ENCODE measurements at places on chromosomes 3 and 15.

DNA sequence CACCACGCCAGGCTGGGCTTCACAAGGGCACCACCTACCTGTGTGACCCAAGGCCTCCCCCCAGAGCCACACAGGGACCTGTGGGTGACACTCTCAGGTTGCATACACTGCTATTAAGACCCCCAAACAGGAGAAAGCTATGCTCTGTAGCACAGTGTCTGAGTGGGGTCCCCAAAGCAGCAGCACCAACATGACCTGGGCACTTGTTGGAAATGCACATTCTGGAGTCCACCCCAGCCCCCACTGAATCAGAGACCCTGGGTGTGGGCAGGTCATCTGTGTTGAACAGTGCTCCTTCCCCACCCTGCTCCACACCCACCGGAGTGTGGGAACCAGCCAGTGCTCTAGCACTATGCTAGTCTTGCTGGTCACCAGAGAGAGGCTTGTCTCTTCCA, 76.1 kb downstream of the ADAMTS17 start:
- DNase-seq = no peak

GRCh38 chr3:166270429-166270828, 433.2 kb upstream of the BCHE start:
- DNase-seq = no peak

GRCh38 chr3:32354362-32354778, 37.3 kb upstream of the CMTM7 start:
- DNase-seq = no peak

GRCh38 chr15:90106522-90107117, 4.4 kb upstream of the IDH2 start:
- no peak for DNase-seq

GRCh38 chr3:50160561-50160983, 5.4 kb downstream of the SEMA3F start:
- no peak for DNase-seq

DNA sequence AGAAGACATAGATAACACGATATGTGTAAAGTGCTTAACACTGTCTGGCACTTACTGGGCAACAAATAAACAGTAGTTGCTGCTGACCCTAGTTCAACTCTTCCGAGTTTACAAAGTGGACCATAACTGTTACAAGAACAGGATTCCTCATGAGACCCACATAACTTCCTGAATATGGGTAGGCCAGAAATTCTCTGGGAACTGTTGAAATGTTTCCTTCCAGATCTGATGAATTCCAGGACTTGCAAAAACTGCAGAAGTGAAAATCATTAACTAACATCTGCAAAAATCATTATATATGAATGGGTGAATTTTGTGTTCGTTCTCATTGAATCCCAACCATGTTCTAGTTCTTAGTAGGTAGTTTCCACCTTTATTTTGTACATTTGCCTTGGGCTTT, 181.7 kb upstream of the MME start:
- no peak for DNase-seq

DNA sequence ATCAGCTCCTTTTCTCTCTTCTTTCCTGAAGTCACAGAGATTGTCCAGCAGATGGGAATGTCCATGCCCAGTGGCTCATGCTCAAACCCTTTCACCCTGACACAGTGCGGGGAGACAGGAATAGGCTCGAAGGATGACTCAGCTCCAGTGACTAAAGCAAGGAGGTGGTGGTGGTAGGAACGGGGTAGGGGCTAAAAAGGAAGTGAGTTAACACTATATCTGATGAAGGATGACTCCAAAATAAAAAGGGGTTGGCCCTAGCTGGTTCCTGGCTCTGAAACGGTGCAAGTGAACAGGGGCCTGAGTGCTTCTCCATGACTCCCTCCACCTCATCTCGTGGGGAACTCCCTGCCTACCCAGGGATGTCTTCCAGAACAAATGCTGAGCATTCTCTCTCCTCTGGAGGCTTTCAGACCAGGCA, 167.4 kb upstream of the LPP start:
- peak; percentile 12 for DNase-seq

GRCh38 chr3:146646261-146646660, 41.1 kb upstream of the PLSCR5 start:
- no peak for DNase-seq

DNA sequence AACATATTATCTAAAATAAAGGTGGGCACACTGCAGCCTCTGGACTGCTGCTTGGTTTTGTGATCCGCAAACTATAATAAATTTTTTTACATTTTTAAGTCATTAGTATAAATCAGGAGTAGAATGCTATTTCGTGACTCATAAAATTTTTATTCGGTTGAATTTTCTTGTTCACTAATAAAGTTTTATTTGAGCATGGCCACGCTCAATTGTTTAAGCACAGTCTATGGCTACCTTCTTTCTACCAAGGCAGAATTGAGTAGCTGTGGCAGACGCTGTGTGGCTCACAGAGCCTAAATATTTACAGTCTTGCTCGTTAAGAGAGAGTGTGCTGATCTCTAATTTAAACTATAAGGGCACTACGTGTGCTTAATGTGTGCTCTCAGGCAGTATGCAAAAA, 28.9 kb downstream of the ROBO2 start:
- DNase-seq = no peak

DNA sequence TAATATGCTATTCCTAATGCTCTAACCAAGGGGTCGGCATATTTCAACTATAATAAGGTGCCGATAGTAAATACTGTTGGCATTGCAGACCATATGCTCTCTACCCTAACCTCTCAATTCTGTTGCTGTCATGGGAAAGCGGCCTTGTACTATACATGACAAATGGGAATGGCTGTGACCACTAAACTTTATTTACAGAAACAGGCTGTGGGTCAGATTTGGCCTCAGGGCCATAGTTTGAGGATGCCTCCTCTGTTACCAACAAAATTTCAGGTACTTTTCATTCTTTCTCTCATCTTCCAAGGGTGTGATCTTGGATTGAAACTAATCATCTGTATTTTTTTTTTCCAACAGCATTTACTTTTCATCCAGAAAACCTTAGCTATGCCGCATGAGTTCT, 242.0 kb downstream of the MAGI1 start:
- no peak for DNase-seq

DNA sequence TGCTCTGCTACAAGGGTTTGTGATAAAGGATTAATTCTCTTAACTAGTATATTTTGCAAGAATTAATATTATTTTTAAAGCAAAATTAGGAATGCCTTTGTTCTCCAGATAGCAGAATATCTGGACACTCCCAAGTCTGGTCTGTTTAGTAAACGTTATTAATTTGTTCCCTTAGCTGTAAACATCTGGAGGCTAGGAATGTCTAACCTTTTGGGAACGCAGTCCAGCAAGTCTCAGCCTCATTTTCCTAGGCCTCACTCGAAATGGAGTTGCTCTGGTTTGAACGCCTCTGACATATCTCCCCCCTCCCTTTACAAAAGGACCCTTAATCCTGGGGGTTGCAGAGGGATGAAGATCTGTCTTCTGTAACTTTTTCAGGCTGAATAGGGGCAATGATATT, 59.3 kb upstream of the WNT7A start:
- DNase-seq = no peak

GRCh38 chr15:43390723-43391122, 19.8 kb downstream of the TUBGCP4 start:
- DNase-seq = no peak

GRCh38 chr15:72790302-72790910, 6.8 kb upstream of the ADPGK start:
- DNase-seq = no peak

DNA sequence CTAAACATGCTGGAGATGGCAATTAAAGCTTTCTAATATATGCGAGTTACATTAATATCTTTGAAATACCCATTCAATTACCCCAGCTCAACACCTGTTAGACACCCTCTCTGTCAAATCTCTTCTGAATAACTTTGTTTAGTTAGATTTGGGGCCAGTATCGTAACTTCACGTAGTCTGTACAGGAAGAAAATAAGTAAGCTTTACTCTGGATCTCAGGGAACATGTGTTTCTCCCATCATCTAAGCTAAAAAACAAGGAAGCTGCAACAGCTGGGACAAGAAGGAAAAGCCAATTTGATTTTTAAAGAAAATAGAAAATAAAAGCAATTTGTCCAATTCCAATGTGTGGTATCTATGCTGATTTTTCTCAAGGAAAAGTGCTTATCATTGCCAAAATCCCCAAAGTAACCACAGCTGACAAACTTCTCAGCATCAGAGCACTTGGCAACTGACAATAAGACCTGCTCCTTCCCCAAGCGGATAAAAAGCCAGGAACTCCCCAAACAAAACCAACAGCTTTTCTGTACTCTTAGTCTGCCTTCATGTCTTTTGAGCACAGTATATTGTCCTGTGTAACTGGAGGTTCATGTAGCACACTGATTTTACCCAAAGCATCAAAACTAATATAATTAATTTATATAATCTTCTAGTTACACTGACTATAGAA, 279.1 kb downstream of the ZBTB20 start:
- no peak for DNase-seq

GRCh38 chr3:57740027-57740426, 16.1 kb upstream of the SLMAP start:
- no peak for DNase-seq

GRCh38 chr15:60301024-60301423, 96.8 kb downstream of the ANXA2 start:
- no peak for DNase-seq

- DNase-seq = no peak
Measured at GRCh38 chr3:20186600-20187004, 596 bp upstream of the SGO1 start.

DNA sequence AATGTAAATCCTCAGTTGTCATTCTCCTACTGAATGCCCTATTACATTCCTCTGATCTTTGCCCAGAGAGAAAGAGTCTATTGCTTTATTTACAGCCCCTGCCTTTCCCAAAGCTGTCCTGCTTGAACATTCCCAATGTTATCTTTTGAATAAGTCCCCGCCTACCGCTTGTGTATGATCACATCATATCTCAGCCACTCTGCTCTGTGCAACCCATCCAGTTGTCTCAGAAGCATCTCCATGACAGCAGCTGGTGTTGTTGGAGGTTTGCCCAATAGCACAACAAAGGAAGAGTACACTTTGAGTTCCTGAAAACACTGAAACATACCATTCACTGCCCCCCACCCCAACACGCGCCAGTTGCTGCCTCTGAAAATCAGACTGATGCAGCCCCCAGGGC, 22.0 kb upstream of the FAM3D start:
- no peak for DNase-seq

DNA sequence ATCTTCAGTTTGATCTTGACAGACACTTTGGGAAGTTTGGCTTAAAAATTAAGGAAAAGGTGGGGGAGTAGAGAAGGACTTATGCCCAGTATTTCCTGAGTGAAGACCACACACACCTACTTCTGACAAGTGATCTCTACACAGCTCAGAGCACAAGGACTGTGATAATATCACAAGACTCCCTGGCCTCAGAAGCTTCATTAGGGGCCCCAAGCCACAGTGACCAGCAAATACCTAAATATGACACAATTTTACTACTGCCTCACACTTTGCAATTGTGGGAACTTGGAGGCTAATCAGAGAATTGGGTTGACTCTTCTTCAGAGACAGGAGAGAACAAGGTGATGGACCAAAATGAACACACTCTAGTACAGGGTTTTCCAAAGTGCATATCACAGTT, 2.6 kb downstream of the ILDR1 start:
- DNase-seq = no peak

GRCh38 chr3:115947325-115947724, 324.0 kb downstream of the GAP43 start:
- DNase-seq = no peak

DNA sequence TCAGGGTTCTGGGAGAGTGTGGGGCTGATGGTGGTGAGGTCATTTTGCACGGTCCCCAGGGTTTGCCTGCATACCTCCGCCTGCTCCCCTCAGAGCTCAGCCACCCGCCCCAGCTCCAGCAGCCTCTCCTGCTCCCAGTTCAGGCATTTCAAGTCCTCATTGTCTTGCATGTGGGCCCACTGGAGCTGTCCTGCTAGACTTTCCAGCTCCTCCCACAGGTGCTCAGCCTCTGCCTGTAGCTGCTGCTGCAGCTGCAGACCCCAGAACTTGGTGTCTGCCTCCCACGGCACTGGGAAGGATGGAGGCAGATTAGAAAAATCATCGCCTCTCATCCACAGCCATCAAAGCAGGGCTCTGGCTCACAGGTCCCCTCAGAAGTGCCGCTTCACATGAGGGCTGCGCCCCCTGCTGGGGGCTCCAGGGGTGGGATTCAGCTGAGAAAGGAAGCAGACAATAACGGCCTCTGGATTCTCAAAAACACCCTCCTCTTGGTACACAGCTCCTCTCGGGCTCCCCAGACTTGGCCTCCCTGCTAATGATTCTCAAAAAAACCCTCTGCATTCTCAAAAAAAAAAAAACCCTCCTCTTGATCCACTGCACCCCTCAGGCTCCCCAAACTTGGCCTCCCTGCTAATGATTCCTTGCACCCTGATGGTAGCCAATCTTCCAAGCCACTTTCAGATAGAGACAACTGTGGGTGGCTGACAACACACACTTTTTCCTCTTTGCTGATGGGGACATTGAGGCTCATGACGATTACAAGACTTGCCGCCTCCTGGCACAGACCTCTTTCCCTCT, 89.3 kb upstream of the C2CD4B start:
- DNase-seq = peak; percentile 19

- DNase-seq = no peak
Measured at GRCh38 chr3:64915778-64916177, 228.0 kb upstream of the ADAMTS9 start.

DNA sequence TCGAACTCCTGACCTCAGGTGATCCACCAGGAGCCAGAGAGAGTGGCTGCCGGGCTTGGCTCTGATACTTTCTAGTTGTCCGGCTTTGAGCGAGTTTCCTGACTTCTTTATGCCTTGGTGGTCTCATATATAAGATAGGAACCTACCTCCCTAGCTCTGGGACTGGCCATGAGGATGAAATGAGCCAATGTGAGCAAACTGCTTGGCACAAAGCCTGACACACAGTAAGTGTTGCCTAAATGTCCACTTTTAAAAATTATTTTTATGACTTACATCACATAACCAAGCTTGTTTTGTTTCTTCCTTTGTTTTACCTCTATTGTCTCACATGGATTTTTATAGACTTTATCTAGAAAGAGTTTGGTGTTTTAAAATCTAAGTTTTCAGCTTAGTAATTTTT, 42.1 kb upstream of the CCDC174 start:
- no peak for DNase-seq

- DNase-seq = no peak
Measured at GRCh38 chr15:69056365-69056764, 41.9 kb downstream of the NOX5 start.

DNA sequence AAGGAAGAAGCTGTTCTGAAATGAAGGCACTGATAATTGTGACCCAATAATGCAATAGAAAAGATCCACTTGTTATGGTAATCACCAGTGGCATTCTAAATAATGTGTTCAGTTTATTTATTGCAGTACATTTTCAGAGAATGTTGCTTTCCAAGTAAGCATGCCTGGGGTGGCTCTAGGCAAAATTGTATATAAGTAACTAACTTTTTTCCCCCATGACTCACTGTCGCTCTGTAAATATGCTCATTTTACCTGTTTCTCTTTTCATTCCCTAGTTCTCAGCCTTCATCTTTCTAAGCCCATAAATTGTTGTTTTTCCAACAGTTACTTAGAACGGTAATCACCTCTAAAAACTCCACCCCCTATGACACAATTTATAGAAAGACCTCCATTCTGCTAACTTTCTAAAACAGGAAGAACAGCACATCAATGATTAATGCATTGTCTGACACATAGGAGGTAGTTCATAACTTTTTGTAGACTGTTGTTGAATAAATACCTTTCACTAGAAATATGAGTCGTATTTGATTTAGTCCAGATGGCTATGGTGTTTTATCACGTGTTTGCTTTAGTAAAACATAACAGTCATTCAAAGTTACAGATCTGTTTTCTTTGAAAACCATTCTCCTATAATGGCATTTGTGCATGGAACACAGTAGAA, 143.1 kb downstream of the LSAMP start:
- DNase-seq = no peak

GRCh38 chr3:78025916-78026315, 986.0 kb downstream of the ROBO2 start:
- DNase-seq = no peak

All from activated CD4-positive, CD25-positive, alpha-beta regulatory T cell (primary cell).